MCF 10A (cell line): ENCODE measurements at places on chromosomes 6 and 20.

GRCh38 chr6:72677740-72678139 is 55.9 kb downstream of the KCNQ5 start:
- no peak for DNase-seq

DNA sequence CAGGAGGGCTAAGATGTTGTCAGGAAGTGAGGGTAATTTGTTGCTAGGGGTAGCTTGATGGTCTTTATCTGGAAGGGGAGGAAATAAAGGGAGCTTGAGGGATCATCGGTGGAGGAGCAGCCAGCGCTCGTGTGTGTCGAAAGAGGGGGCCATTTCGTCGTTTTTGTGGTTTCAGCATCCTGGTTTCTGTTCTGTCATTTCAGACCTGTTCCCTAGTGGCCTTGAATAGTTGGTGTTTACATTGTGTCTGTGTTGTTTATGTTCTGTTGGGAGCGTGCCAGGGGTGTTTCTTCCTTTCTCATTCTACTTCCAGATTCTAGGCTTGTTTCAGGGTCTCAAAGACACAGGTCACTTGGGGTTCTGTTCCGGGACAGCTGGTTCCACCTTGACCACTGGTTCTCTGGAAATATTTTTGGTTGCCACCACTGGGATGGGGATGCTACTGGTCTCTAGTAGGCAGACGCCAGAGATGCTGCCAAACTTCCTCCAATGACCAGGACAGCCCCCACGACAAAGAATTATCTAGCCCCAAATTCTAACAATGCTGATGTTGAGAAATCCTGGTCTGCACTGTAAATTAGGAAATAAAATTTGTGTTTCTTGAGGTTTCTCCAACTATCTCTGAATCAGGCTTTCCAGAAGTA is 113.9 kb upstream of the NAA20 start:
- peak; percentile 30 for DNase-seq

- peak; percentile 69 for DNase-seq
These were observed 12.2 kb upstream of the SERPINB1 start for GRCh38 chr6:2853769-2854395.

GRCh38 chr20:18416486-18416885 is 50.3 kb downstream of the DZANK1 start:
- no peak for DNase-seq

GRCh38 chr6:15301179-15302006 is 55.5 kb downstream of the JARID2 start:
- DNase-seq, result no peak

DNA sequence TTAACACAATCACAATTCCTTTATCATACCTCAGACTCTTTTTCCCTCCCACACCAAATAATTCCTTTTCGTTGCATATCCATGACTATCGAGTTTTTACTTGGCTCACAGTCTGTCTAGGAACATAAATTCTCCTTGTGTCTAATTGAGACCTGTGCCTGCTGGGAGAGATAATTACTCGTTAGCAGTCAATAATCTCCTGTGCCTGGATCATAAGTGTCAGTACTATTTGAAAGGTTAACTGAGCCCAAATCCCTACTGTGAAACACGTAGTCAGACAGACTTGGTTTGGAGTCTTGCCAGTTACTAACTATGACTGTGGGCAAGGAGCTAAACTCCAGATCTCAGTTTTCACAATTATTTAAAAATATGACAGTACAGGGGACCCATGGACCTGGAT is 5.7 kb upstream of the CTNNBL1 start:
- no peak for DNase-seq

GRCh38 chr6:160036331-160036695 is 67.4 kb downstream of the IGF2R start:
- no peak for DNase-seq

DNA sequence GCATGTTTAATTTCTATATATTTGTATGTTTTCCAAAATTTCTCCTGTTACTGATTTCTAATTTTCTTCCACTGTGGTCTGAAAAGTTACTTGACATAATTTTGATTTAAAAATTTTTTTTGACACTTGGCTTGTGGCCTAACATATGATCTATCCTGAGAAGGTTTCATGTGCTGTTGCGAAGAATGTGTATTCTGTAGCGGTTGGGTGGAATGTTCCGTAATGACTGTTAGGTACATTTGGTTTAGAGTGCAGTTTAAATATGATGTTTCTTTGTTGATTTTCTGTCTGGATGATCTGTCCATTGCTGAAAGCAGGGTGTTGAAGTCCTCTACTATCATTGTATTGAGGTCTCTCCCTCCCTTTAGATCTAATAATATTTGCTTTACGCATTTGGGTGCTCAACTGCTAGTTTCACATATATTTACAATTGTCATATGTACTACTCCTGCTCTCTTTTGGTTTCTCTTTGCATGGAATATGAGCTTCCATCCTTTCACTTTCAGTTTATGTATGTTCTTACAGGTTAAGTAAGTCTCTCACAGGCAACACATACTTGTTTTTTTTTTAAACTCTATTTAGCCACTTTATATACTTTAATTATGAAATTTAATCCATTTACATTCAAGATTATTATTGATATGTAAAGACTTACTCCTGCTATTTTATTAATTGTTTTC is 19.5 kb upstream of the EDN1 start:
- no peak for DNase-seq

GRCh38 chr6:57248311-57248895 is 26.3 kb upstream of the RAB23 start:
- DNase-seq, result no peak

GRCh38 chr6:38259736-38260135 is 380.0 kb downstream of the BTBD9 start:
- peak; percentile 49 for DNase-seq

DNA sequence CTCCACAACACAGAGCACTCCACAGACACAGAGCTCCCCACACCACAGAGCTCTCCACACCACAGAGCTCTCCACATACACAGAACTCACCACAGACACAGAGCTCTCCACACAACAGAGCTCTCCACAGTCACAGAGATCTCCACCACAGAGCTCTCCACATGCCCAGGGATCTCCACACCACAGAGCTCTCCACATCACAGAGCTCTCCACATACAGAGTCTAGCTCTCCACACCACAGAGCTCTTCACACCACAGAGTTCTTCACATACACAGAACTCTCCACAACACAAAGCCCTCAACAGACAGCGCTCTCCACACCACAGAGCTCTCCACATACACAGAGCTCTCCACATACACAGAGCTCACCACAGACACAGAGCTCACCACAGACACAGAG is 55.3 kb downstream of the ERMARD start:
- DNase-seq, result no peak

DNA sequence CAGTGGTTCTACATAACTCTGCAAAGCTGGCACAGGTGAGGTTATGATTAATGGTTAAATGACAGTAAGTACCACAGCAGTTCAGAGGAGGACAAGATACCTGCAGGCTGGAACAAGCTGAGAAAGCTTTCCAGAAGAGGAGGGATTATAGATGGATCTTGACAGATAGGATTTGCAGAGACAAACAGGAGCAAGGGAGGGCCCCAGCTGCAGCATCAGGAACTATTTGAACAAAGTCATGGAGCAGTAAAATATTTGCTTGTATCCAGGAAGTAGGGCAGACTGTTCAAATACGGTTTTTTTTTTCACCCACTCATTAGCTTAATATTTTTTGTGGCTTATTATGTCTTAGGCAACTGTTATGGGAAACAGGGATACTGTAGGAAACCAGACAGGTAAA is 144.4 kb upstream of the MAN1A1 start:
- DNase-seq, result peak; percentile 1

GRCh38 chr6:156193381-156193780 is 583.8 kb upstream of the ARID1B start:
- DNase-seq, result no peak

DNA sequence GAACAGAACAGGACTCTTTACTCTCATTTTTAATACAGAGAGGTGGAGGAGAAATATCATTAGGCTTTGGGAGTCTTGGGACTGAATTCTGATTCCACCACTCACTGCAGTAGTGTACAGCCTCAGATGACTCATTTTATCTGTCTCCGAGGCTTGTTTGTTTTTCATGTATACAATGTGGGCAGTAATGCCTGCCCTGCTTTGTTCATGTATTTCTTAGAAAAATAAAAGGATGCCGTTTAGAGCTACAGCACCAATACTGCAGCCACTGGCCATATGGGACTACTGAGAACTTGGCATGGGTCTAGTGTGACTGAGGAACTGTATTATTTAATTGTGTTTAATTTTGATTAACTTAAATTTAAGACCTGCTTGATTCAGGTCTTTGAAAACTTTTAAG is 41.2 kb upstream of the JAG1 start:
- peak; percentile 58 for DNase-seq

- DNase-seq, result no peak
These were observed 231.7 kb upstream of the SASH1 start for GRCh38 chr6:148110925-148111324.

DNA sequence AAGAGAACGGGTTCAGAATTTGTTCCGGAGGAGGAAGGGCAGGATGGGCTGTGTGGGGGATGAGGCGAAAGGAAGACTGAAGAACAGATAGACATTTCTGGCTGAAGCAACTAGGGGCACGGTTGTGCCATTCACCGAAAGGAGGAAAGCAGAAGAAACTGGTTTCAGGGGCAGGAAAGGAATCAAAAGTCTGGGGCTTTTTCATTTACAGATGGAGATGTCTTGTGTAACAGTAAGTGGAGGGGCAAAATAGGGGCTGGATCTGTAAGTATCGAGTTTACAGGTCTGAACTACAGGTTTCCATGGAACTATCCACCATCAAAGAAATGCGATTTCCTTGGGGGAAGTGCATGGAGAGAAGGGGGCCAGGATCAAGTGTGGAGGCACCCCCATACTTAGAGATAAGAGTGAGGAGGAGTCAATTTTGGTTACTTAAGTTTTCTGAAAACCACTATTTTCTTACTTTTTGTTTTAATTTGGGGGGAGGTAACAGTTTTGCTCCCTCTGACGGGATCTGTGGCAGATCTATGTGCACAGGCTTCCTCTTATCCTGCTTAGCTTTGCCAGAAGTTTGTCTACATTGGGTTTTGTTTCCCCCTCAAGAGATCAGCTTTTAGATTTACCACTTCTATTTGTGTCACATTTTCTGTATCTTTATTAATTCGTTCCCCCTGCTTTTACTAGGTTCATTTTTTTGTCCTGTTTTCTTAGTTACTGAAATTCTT is 120.1 kb downstream of the SLC23A2 start:
- DNase-seq, result no peak

GRCh38 chr6:19789100-19789803 is 47.9 kb upstream of the ID4 start:
- DNase-seq, result no peak

- peak; percentile 46 for DNase-seq
These were observed 296.2 kb upstream of the MARCKS start for GRCh38 chr6:113560908-113561307.

DNA sequence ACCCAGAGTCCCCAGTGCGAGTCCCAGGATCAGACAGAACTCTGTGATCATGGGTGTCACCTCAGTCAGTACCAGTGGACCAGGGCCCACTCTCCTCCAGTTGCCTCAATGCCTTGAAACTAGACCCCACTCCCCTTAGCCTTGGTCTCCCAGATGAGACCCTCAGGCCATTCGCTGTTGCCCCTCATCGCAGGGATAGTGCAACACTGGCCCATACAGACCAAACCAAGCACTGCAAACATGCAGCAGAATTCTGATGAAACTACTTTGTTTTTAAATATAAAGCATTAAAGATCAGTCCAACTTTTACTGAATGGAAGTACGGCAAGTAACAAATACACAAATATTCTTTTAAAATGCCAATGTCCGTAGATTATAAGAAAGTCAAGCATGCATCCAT is 101.2 kb upstream of the NT5E start:
- no peak for DNase-seq

DNA sequence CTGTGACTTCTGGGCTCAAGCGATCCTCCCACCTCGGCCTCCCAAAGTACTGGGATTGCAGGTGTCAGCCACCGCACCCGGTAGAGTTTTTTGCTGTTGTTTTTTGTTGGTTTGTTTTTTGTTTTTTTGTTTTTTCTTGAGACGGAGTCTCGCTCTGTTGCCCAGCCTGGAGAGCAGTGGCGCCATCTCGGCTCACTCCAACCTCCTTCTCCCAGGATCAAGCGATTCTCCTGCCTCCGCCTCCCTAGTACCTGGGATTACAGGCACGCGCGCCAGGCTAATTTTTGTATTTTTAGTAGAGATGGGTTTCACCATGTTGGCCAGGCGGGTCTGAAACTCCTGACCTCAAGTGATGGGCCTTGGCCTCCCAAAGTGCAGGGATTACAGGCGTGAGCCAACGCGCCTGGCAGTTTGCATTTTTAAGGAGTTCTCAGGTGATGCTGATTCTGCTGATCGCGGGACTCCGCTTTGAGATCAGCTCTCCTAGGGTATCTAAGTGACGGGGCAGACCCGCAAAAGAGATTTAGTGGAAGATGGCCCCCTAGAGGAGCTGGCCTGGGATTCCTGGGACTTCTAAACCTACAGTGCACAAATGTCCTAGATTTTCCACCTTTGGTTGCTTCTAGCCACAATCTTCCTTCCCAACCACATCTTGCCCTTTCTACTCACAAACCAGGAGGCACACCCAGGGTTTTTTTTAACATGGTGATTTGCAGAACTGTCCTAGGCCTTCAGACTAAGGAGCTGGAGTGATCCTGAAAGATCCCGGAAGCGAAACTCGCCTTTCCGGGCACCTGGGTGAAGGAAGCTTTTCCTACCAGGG is 45.2 kb downstream of the DPPA5 start:
- DNase-seq, result peak; percentile 42

DNA sequence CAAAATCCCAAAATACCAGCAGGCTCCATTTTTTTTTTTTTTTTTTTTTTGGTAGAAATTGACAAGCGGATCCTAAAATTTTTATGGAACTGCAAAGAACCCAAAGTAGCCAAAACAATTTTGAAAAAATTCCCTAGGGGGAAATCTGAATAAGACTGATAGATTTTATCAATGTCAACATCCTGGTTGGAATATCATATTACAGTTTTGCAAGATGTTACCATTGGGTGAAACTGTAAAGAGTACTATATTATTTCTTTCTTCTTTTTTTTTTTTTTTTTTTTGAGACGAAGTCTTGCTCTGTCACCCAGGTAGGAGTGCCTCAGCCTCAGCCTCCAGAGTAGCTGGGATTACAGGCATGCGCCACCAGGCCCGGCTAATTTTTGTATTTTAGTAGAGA is 29.4 kb upstream of the BEND3 start:
- peak; percentile 11 for DNase-seq

DNA sequence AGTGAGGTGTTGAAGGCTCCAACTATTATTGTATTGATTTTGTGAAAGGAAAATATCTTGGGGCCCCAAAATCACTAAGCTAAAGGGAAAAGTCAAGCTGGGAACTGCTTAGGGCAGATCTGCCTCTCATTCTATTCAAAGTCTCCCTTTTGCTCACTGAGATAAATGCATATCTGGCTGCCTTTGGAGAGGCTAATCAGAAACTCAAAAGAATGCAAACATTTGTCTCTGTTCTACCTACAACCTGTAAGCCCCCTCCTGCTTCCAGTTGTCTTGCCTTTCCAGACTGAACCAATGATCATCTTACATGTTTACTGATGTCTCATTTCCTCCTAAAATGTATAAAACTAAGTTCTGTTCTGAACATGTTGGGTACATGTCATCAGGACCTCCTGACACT is 125.9 kb downstream of the HTR1B start:
- no peak for DNase-seq

GRCh38 chr20:848193-848592 is 14.7 kb downstream of the FAM110A start:
- no peak for DNase-seq

GRCh38 chr20:7389216-7389615 is 551.0 kb downstream of the HAO1 start:
- DNase-seq, result no peak

GRCh38 chr6:157962601-157963302 is 18.9 kb upstream of the SYNJ2 start:
- peak; percentile 59 for DNase-seq

GRCh38 chr6:44096612-44097011 is 30.6 kb downstream of the MRPL14 start:
- peak; percentile 85 for DNase-seq
